ENCODE measurements at places on chromosomes 12 and 14.

GRCh38 chr14:24137529-24138395 lies 1.8 kb downstream of the PSME1 start:
- DNase-seq: no peak

DNA sequence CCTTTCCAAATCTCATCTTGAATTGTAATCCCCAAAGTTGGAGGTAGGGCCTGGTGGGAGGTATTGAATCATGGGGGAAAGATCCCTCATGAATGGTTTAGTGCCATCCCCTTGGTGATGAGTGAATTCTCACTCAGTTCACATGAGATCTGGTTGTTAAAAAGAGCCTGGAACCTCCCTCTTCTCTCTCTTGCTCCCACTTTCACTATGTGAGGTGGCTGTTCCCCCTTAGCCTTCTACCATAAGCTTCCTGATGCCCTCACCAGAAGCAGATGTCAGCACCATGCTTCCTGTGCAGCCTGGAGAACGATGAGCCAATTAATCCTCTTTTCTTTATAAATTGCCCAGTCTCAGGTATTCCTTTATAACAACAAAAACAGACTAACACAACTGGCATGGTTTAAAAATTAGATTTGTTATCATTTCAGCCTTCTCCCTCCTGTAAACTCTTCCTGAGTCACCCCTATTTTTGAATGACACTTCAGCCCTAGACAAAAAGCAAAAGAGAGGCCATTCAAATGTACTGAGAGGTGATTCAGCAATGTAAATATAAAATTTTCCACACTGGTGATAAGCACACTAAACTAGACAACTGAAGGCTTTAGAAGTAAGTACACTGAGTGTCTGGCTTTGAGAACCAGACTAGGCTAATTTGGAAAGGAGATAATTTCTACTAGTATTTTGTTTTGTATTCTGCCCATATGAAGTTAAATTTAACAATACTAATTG lies 212.1 kb upstream of the ABCD2 start:
- DNase-seq: no peak

GRCh38 chr12:75549989-75550388 lies 38.6 kb upstream of the KRR1 start:
- no peak for DNase-seq

- no peak for DNase-seq
Observed at GRCh38 chr14:33521192-33521591, 429.7 kb downstream of the EGLN3 start.

- no peak for DNase-seq
Observed at GRCh38 chr14:64628940-64629408, 75.2 kb upstream of the PLEKHG3 start.

GRCh38 chr14:20627346-20628027 lies 14.0 kb downstream of the OR6S1 start:
- DNase-seq: no peak

DNA sequence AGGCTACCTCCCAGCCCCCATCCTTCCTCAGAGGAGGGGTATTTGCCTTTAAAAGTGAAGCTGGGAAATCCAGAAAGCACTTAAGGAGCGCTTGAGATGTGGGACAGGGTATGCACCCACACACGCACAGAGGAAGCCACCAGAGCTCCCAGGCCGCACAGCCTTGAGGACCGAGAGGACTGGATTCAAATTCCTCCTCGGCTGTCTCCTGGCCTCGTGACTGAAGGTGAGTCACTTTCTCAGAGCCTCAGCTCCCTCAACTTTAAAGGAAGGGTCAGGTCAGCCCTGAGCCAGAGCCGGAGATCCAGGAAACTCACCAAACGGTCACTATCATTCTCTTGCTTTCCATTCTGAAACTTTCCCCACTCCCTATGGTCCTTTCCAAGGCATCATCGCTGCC lies 37.6 kb downstream of the BCL11B start:
- DNase-seq: no peak

DNA sequence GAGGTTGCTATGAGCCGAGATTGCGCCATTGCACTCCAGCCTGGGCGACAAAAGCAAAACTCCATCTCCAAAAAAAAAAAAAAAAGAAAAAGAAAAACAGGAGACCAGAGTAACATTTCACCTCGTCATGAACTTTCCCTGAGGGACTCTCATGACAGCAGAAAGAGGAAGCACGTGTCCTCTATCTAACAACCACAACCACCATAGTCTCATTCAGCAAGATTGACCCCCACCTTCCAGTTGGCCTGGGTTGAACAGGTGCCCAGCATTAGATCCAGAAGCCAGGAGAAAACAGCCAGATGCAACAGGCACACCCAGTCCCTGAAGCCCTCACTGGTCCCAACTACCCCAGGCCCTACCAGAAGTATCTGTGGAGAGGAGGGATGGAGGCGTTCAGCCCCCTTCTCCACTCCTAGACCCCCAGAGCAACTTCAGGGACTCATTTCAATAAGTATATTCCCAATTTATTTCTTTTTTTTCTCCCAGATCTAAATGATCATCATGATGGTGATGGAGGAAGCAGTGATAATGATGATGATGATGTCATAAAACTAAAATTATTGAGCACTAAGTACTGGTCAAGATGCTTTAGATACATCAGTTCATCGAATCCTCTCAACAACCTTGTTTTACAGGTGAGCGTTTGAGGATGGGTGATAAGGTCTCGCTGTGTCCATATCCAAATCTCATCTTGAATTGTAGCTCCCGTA lies 235.0 kb downstream of the EFCAB11 start:
- DNase-seq: no peak

DNA sequence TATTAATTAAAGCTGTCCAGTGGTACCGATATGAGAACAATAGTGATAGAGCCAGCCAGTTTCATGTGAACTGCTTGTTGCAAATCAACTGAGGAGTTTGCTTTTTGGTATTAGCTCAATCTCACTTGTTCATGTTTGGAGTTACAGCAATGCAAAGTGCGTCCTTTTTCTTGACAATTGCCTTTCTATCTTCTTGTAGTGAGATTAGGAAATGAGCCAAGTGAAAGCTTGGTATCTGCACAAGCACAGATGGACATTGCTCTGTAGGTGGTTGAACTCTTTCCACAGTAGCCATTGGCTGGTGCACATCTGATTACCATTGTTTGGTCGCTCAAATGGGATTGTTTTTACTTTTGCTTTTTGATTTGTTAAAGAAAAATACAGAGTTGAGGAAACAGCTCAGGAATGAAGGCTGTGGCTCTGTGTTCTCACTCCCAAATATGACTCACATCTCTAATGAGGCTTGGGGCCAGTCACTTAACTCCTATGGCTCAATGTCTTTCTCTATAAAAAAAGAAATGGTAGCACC lies 241.4 kb downstream of the BMP4 start:
- DNase-seq: no peak

DNA sequence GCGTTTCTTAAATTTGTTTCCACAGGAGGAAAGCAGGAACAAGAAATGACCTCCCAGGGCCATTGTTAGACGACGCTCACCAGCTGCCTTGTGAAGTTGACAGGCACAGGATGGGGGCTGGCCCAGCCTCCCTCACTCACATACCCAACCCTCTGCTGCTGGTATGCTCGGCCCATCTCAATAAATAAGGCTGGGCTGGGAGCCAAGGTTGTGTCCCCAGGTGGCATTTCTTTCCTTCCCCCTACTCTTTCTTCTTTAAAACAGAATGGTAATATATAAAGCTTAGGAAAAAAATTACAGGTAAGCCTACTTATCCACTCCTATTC lies 93.0 kb downstream of the ACTN1 start:
- no peak for DNase-seq

- DNase-seq: no peak
Observed at GRCh38 chr12:95351748-95352147, 122.2 kb upstream of the METAP2 start.

DNA sequence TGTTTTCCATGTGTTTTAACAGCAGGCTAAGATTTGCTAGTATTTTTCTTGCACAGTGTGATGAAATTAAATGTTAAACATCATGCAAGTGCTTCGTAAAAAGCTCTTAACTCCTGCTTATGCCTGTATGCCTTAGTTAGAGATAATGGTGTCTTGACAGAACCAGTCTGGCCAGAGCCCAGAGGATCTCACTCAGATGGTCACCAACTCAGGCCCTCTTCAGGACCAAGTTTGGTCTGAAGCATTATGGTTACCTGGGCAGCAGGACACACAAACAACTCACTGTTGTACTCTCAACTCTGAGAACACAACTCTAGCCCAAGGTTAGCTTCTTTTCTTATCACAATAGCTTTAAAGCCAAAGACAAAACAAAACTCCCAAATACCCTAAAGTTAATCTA lies 115.4 kb downstream of the KIF21A start:
- DNase-seq: no peak

- DNase-seq: no peak
Observed at GRCh38 chr12:106134294-106134949, 4.3 kb downstream of the NUAK1 start.

DNA sequence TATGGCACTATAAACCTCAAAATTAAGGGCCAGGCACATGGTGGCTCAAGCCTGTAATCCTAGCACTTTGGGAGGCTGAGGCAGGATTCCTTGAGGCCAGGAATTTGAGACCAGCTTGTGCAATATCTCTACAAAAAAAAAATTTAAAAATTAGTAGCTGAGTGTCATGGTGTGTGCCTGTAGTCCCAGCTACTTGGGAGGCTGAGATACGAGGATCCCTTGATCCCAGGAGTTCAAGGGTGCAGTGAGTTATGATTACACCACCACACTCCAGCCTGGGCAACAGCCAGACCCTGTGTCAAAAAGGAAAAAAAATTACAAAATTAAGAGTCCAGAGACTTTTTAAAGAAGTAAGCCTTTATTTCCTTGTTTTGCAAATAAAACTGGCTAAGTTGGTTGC lies 1.8 kb upstream of the GCN1 start:
- DNase-seq: no peak

DNA sequence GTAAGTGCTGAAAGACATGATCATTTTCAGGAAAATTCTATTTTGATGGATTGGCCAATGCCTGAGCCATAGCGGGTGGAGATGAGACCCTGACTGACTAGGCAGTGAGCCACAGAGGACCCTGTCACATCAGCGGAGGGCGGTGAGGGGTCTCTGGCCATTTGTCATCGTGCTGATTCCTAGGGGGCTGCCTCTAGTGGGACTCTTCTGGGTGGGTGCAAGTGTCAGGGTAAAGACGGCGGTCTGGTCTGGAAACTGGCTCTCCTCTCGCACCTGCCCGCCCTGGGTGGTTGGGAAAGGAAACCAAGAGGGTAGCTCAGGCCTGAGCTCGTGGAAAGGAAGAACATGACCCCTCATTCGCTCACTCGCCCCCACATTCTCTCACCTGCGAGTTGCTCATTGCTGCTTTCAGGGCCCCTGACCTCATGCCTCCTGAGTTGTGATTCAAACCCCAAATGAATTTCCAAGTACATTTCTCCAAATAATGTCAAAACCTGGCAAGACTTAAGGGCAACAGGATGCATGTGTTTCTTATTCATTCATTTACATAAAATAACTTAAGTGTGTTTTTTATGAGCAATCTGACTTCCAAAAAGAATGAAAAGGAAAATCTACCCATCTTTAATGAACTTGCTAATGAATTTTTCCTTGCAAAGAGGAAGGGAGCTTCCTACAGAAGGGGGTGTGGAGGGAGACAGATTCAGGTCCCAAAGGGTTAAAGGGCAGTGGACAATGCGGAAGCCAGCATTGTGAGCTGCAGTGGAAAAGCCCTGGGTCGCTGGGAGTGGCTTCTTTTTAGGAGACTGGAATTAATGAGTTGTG lies 12.8 kb downstream of the MEG3 start:
- no peak for DNase-seq

DNA sequence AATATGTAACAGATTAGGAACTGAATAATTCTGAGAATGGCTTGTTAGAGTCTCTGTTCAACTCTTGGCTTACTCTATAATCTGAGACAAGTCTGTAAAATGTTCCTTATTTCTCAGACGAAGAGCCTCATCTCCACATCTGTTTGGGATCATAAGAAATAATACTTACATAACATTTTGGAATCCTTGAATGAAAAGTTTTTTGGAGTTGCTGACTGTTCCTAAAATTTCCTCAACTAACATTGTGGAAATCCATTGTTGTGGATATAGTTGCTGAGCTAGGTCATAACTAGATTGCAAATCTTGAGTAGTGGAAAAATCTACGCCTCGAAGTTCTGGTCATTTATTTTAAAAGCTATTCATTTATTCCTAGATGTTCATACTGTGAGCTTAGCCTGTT lies 402.9 kb downstream of the ZFP36L1 start:
- no peak for DNase-seq

- no peak for DNase-seq
Observed at GRCh38 chr14:45284802-45285201, 31.8 kb upstream of the MIS18BP1 start.
